ENCODE measurements at places on chromosomes 5 and 9.

DNA sequence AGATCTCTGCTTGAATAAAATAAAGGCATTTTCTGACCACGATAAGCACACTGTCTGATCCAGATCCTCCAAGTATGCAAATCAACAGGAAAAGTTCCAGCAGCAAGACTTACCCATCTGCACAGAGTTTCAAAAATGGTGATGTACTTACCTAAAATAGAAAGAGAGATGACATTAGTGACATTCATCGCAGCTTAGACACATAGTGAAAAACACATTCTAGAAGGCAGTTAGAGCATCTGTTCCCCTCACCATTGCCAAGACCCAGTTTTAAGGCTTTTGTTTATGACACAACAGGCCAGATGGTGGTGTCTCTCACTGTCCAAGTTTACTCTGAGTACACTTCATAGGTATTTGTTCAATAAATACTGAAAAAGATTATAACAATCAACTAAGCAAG is 207.7 kb downstream of the PDE4D start:
- DNase-seq: peak; percentile 62

- DNase-seq: no peak
These were observed 34.0 kb upstream of the CKS2 start for GRCh38 chr9:89277043-89277442.

GRCh38 chr9:101028346-101029314 is at the start of gene PLPPR1:
PLPPR1 (plus strand) TSS chr9:101028727.
- DNase-seq: no peak

DNA sequence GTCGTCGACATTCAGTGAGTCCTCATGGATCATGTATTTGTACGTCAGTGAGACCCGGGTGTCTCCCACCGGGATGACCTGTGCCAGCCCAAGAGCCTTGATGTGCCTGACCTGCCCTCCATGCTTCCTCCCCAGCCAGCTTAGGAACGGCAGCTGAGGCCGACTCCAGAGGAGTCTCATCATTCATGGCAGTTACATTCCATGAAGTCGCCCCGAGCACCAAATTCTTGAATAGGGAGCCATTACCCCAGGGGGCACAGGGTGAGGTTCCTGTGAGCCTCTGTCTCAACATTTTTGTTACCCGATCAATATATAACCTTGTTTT is 67.8 kb downstream of the ZNF354C start:
- DNase-seq: no peak

DNA sequence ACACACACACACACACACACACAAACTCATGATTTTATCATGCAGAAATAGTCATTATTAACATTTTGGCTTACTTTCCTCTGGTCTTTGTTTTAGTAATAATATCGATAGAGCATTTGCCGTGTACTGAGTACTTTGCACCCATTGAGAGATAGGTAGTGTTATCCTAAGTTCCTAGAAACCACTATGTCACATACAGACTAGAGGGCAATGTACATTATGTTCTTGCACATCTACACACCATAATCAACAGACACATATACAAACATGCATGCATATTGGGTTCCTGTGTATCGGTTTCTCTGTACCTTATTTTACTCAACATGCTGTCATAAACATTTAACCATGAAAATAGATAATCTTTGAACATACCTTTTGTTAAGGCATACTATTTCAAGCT is 45.7 kb downstream of the MAT2B start:
- no peak for DNase-seq

GRCh38 chr5:148457183-148457620 is 73.4 kb downstream of the FBXO38 start:
- no peak for DNase-seq

Data from GM04504 (cell line).